ENCODE measurements at places on chromosomes 12 and 14.
A peak's percentile ranks its signal among the peaks of the same experiment; 100 is the strongest.

DNA sequence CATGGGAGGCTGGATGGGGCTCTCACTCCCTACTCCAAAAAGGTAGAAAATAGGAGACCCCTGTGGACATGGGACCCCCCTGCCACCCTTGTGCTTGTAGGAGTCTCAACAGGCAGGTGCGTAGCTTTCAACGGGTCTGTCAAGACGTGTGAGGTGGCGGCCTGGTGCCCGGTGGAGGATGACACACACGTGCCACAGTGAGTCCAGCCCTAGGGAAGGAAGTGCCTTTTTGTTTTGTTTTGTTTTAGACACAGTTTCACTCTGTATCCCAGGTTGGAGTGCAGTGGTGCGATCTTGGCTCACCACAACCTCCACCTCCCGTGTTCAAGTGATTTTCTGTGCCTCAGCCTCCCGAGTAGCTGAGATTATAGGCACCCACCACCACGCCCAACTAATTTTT lies 12.9 kb downstream of the P2RX4 start:
- no peak for DNase-seq

- no peak for DNase-seq
Measured at GRCh38 chr12:92753976-92754885, 51.4 kb downstream of the PLEKHG7 start.

- no peak for DNase-seq
Measured at GRCh38 chr14:35855876-35856481, 29.8 kb downstream of the BRMS1L start.

GRCh38 chr14:68884031-68885030 lies 91.5 kb upstream of the ZFP36L1 start:
- DNase-seq, result no peak

- no peak for DNase-seq
Measured at GRCh38 chr14:30053103-30053502, 125.5 kb upstream of the PRKD1 start.

DNA sequence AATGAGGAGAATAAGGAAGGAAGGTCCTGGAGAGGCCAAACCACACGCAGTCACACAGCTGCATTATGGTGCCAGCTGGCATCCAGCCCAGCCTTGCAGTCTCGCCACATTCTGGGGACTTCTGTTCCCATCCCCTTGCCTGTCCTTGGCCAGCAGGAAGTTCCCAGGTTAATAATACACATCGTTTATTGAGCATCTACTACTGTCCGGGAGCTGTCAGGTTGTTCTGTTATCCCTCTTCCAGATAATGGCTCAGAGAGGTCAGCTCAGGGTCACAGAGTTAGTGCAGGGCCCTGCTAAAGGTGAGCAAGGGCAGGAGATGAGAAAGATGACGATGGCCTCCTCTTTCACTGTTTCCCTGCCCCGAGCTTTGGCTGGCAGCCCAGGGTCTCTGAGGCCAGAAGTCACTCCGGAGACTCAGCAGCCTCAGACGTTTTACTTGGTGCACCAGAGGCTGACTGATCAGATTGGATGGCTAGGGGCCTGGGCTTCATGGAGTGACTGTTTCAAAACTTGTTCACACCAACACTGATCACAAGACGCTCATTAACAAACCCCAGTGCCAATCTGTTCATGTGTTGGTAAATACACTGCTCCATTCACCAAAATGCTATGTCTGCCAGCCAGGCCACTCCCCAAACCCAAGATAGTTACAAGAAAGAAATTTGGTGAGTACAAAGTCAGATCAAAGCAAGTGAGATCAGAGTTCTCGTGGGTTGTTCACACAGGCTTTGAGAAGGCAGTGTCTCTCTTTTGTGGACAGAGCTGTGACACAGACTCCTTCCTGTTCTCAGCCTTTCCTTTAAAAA lies 79.2 kb downstream of the B4GALNT3 start:
- DNase-seq, result no peak

DNA sequence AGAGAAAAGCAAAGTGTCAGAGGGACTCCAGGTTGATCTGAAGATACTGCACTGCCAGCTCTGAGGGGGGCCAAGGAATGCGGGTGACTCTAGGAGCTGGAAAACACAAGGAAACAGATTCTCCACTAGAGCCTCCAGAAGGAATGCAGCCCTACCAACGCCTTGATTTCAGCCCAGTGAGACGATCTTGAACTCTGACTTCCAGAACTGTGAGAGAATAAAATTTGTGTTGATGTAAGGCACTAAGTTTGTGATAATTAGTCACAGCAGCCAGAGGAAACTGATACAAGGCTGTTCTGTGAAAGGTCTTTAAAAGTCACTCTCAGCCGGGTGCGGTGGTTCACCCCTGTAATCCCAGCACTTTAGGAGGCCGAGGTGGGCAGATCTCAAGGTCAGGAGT lies 34.2 kb downstream of the CKAP4 start:
- no peak for DNase-seq

DNA sequence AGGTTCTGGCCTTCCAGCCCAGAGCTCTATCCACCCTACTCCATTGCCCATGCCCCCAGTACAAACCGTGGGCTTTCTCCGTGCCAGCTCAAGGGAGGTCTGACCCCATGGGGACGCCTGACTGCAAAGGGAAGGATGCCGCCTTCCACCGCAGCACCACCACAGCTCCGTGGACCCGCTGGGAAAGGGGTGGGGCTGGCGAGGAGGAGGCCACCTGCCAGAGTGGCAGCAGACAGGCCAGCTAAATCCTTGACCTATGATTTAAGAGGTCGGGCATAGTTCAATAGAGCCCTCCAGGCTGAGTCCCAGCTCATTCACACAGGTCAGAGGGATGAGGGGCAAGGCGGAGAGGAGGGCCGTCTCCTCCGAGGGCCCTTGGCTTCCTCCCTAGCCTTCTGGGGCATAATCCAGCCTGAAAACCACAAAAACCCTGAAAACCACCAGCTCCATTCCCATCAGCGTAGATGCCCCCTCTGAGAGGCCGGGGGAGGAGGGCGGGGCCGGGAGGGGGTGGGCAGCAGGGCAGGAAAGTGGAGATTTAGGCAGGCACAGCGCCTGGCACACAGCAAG lies 14.9 kb upstream of the FIGNL2 start:
- no peak for DNase-seq

GRCh38 chr14:31205681-31206535 lies 1.7 kb downstream of the HECTD1 start:
- DNase-seq, result peak; percentile 87

DNA sequence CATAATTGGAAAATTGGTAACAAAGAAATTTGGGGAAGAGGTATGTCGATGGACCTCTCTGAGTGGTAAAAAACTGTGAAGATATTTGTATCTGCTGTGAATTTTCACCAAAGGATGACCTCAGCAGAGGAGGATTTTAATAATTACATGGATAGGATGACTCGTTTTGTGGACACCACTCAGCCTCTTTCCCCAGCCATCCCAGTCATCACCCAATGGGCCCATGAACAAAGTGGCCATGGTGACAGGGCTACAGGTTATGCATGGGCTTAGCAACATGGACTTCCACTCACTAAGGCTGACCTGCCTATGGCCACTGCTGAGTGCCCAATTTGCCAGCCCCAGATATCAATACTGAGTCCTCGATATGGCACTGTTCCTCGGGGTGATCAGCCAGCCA lies 577.5 kb upstream of the FBXO33 start:
- DNase-seq, result no peak

DNA sequence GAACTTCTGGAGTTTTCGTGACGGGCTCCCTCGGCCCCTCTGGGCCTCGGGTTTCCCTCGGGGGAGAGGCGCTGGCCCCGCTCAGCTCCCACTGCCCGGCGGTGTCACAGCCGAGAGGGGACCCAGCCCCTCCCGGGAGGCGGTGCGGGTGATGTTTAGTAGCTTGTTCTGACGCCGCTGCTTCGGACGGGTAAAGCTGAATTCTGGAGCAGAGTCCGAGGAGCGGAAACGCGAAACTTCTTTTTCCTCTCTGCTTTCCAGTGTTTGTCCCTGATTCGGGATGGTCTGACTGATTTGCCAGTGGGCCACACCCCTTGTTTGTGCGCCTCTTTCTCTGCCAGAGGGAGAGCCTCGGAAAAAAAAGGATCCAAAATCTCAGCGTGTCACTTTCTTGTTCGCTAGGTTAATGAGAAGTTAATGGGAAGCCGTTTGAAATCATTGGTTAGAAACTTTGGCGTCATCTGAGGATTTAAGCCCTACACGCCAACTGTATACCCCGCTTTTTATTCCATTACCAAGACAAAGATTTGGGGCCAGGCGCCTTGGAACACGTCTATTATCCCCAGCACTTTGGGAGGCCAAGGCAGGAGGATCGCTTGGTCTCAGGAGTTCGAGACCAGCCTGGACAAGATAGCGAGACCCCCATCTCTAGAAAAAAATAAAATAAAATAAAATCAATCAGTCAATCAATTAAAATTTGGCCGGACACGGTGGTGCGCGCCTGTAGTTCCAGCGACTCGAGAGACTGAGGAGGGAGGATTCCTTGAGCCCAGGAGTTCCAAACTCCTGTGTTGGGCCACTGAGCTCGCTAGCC lies 756 bp downstream of the TULP3 start:
- DNase-seq, result peak; percentile 72

GRCh38 chr12:127311720-127312364 lies 955.1 kb upstream of the TMEM132C start:
- DNase-seq, result no peak

DNA sequence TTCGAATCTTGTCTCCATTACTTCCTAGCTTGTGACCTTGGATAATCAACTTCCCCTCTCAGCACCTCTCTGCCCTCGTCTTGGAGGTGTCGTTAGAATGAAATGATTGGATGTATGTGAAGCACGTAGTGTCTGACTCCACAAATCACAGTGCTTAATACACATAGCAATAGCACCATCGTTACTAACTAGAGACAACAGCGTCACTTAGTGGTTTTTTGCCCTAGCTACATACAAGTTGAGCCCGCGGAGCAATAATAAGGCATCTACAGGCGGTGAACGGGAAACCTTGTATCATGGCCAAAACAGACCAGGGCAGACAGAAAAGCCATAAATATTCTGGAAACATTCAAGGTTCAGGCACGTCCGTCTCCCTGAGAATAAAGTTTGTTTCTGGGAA lies 154.9 kb downstream of the ASCL4 start:
- peak; percentile 23 for DNase-seq

- DNase-seq, result no peak
Measured at GRCh38 chr14:70931008-70931407, 23.7 kb downstream of the PCNX1 start.

GRCh38 chr12:109555431-109556315 lies 17.6 kb downstream of the MMAB start:
- DNase-seq, result no peak

DNA sequence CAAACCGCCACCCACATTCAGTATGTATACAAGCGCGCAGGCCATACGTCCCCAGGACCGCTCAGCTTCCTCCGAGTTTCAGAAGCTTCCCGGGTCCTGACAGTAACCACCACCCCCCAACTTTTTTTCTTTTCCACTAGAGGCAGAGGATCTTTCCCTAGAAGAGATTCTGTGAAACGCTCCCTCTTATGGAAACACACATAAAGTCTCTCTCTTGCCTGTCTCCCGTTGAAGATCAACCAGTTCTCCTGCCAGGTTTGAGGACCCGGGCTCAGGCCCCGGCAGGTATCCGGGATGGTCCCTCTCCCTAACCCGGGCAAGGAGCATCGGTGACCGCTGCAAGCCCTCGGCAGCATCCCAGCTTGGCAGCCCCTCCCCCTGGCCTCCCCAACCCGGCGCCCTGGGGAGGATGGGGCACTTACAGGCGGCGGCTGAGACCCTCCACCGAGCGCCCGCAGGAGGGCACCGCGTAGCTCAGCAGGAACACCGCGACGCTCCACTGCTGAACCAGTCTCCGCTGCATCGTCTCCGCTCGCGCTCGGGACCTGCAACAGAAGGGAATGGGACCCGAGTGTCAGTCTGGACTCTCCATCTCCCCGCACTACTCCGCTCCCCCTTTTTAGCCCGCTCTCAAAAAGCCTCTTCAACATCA lies 3.4 kb downstream of the PTHLH start:
- peak; percentile 19 for DNase-seq

- DNase-seq, result no peak
Measured at GRCh38 chr14:63301891-63302534, 16.7 kb downstream of the GPHB5 start.

DNA sequence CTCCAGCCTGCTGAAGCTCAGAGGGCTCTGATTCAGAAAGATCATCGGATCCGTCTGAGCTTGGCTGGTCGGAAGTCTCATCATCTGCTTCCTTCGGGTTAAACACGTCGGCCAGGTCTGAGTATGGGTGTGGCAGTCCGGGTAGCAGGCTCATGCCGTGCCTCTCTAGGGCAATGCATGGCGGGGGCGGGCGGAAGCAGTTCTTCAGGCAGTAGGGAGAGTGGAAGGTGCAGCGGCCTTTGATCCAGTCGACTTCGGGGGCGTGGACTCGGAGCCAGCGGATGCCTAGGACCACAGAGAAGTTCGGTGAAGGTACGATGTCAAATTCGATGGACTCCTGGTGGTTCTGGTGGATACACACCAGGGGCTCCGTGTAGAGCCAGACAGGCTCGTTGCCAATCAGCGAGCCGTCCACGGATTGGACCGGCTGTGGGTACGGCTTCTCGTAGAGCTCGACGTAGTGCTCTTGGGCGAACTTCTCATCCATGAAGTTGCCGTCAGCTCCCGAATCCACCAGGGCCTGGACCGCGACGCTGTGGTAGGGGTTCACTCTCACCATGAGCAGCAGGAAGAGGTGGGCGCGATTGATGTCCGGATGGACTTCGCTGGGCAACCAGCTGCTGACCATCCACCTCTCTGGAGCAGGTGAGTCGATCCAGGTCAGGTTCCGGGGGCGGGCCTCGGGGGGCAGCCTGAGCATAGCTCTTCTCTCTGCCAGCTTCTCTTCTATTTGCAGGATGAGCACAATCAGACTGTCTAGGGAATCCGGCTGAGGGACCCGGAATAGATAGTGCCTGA lies 20.3 kb downstream of the RTL1 start:
- no peak for DNase-seq

GRCh38 chr14:100382106-100382455 lies 58.9 kb downstream of the SLC25A47 start:
- no peak for DNase-seq

DNA sequence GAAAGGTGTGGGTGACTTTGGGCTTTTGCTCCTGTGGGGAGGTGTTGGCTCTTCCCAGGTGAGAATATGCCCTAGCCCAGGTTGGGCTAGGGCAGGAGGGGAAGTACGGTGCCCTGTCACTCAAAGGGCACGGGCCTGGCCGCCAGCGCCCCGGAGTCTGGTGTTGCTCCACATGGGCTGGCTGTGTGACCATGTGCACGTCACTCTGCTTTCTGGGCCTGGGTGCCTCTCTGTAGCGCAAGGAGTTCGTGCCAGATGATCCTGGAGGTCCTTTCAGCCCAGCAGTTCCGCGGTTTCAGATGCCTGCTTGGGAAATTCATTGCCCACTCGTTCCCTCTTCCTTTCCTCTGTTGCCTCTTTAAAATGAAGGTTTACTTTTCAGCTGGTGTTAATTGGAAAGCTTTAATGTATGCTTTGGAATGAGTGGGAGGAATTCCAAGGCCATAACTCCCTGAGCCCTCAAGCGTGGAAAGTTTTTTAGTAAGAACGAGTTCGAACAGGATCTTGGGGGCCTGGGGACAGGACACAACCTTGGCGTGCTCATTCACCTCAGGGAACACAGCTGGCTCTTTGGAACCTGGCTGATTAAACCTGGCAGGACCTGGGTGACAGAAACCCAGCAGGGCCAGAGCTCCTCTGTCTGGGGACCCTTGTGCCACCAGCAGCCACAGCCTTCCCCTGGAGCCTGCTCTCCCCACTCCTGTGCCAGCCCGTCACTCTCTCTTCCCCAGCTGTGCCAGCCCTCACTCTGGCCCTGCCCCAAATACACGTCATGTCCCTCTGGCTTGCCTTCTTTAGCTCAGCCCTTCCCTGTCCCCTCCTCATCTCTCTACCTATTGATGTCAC lies 42.8 kb downstream of the TSPAN9 start:
- no peak for DNase-seq

All from erythroblast (primary cell).